ENCODE measurements at places on chromosomes 13 and 19. TPM values are rescaled to one million over a fixed set of nuclear protein-coding genes. Genes with fewer than 3 reads are reported as not detected.

CAMSAP3 gene
- total RNA-seq: 1.3 TPM

SIGLEC12 gene
- total RNA-seq: 0.99 TPM

DNA sequence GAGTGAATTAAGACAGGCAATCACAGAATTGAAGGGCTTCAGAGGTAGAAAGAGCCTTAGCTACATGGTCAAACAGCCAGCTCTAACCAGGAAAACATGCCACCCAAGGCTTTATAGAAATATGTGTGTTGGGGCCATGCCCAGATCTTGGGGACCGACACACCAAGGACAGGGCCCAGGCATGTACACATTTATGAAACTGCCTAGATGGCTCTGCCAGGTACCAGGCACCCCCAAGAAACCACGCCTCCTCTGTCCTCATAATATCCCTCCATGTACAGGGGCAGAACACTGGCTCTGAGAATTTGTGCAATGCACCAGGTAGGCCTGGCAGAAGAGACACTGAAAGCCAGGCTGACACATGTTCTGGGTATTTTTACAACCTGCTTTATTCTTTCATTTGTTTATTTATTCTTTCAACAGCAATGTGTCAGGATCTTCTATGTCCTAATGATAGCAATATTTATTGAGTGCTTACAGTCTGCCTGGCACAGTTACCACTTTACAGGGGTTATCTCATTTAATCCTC is 137.9 kb upstream of the LSM14A start:
- no peak for DNase-seq

DNA sequence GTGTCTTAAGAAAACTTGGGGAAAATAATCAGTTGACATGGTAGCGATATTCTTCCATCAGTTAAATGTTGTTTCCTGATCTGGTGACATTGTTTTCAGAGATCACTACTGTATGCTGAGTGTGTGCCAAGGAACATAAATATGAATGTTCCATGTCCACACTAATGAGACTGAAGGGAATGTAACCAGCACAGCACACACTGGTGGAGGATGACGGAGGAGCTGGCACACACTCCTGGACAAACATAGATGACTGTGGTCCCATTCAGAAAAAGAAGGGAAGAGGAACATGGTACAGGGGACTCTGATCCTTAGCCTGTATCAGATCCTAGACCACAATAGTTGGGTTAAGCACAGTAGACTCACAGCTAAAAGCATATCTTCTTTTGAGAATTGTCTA is 574.8 kb downstream of the MYO16 start:
- no peak for DNase-seq

KRTDAP gene
- total RNA-seq: 7.9 TPM

PMIS2 gene
- not detected for total RNA-seq

GRCh38 chr13:80821466-80821865 is 480.5 kb upstream of the SPRY2 start:
- no peak for DNase-seq

DNA sequence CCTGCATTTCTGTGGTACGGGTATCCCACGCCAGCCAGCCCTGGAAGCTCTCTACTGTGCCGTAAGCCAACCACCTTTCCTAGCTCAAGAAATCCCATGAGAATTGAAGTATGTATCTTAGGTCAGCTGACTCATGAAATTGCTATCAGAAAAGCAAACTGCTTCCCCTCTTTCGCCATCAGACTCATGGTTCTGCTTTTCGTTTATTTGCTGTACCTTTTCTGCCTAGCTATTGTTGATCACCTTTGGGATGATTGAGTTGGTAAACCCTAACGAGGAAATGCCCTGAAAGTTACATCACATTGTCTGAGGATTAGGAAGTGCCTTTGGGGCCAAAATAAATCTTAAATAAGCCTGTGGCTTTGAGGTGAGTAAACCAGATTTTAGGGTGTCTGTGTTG is at the start of gene ADGRE3:
Gene ADGRE3, minus strand, starts transcription at position 81 of the 400 bp plus-strand sequence. Its CDS starts 74 bp downstream, at position 7.
- no peak for DNase-seq

DNA sequence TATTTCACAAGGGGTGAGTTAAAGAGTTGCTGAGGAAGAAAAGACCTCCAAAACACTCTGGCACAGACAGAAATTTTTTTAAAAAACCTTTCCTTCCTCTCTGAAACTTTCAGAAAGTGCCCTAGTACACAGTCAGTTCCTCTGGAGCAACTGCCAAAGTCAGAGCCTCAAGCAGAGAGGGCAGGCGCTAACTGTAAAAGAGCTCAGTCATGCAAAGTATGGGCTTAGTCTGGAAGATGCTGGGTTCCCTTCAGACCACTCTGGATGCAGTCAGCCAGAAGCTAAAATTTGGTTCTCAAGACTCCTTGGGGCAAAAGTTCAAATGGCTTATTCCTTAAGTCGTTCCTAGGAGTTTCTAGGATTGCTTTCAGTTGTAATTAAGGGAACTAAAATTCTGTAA is 671.6 kb downstream of the PCDH9 start:
- no peak for DNase-seq

DNA sequence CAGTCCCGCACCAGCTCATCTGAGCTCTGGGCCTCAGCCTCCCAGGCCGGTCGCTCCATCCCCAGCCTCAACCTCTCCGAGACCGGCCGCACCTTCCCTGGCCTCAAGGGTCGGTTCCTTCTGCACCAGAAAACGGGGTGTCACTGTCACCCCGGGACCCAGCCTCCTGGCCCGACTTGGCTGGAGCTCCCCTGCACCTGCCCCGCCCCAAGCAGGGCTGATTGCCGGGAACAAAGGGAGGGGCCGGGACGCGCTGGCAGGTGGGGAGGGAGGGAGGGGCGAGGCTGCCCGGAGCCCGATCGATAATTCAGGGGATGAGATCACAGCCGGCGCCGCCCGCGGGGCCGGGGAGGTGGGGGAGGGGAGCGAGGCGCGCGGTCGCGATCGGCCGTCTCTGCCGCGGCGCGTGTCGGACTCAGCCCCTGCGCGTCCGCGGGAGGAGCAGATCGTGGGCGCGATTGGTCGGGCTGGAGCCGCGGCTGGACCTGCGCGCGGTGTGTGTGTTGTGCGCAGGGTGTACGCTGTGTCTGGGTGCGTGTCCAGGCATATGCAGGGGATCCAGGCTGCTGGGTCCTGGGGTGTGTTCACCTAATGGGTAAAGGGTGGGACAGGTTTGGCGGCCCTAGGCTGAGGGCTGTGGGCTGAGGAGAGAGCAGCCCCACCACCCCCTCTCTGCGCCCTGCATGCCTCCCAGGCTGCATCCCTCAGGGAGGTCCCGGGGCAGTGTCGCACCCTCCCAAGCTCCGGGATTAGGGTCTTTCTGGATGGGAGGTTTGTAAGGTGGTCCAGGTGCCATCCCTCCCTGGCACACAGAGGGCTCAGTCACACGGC is 1.1 kb upstream of the SHC2 start:
- no peak for DNase-seq

AMH gene
- total RNA-seq: 0.61 TPM

TEX26 gene
- not detected for total RNA-seq

GARIN5A gene
- total RNA-seq: 2.9 TPM

- DNase-seq: no peak
These were observed 66.2 kb upstream of the XPO4 start for GRCh38 chr13:20968745-20969144.

GRCh38 chr13:29065142-29065541 is 245.0 kb downstream of the MTUS2 start:
- no peak for DNase-seq

CGB1 gene
- total RNA-seq: not detected

DNA sequence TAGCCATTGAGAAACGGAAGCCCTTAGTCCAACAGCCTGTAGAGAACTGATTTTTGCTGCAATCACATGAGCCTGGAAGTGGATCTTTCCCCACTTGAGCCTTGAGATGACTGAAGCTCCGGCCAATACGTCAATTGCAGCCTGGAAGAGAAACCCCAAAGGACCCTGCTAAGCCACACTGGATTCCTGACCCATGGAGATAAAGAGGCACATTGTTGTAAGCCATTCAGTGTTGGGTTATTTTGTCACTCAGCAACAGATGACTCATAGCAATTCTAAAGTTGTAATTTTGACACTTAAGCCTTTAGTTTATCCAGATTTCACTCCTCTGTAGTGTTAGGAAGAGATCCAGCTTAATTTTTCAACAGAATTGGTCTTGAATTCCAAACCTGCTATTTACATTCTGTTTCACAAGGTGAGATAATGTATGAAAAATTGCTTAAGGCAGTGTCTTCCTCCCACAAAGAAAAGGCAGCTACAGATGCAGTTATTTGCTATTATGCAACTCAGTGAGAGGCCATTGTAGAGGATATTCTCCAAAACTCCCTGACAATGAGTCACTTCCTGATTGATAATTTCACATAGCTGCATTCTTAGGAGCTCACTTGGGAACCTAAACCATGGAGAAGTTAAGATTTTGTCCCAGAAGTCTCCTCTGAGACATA is 59.4 kb upstream of the TSHZ3 start:
- DNase-seq: no peak

DNA sequence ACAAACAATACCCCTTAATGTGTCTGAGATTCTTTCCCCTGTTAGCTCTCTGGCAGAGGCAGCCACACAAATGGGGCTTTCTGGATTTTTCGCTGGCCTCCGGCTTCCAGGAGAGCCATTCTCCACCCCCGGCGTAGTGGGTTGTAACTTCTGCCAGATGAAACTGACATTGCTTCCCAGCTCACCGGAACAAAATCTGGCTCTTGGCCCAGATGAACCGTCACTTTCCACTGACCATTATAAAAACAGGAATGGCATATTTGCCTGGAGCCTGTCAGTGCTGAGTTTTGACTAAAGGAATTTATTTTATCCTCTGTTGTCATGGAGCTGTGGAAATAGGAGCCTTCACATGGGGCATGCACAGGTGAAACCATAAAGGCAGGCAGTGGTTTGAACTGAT is 120.6 kb upstream of the GPR12 start:
- DNase-seq: no peak

DNA sequence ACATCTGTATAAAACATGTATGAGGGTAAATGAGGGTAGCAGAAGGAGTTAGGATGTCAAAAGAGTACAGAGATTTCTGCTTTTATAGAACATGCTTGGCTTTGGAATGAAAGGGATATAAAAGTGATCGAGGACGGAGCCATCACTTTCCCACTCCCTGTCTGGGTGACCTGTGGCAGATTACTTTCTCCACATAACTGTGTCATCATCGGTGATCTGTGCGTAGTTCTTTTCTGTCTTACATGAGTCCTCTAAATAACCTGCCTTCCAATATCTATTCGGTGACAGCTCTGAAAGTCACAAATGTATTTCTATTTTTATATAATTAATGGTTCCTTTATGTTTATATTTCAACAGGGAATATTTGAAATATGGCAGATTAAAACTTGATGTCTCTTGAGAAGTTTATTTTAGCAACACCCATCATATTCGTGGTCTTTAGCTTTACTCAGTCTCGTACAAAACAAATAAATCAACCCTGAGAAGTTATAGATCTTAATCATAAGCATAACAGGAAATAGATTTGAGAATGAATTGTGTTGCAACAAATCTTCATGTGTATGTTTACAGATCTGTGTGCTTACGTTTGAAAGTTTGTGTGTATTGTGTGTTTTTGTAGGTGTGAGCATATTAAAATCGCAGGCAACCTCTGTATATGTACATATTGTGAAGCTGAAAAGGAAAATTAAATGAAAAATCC is 1094.3 kb downstream of the EFNB2 start:
- no peak for DNase-seq

DNA sequence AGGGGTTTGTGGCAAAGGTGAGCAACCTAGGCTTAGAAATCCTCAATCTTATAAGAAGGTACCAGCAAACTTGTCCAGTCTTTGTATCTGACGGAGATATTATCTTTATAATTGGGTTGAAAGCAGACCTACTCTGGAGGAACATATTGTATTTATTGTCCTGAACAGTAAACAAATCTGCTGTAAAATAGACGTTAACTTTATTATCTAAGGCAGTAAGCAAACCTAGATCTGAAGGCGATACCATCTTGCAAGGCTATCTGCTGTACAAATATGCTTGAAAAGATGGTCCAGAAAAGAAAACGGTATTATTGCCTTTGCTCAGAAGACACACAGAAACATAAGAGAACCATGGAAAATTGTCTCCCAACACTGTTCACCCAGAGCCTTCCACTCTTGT is 3.8 kb upstream of the KLK2 start:
- DNase-seq: no peak

DNA sequence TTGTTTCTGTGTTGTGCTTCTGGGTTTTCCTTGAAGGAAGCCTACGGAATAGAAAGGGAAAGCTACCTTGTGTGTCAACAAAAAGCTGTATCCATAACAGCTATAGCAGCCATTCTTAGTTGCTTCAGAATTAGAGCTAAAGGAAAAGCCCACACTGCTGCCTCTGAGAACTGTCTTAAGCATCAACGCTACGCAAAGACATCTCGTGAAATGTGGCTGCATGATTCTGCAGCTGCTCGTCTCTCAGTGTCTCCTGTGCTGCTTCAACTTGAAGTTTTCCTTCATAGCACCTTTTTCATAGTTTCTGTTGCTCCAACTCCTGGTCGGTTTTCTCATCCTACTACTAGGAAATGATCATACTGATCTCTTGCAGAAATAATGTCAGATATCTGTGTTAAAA is 140.9 kb upstream of the MAB21L1 start:
- DNase-seq: no peak

- DNase-seq: no peak
These were observed 733.7 kb upstream of the ATXN8OS start for GRCh38 chr13:69373747-69374425.

PEG3 gene
- 2.5 TPM for total RNA-seq

ELANE gene
- total RNA-seq: 7.7 TPM

DNA sequence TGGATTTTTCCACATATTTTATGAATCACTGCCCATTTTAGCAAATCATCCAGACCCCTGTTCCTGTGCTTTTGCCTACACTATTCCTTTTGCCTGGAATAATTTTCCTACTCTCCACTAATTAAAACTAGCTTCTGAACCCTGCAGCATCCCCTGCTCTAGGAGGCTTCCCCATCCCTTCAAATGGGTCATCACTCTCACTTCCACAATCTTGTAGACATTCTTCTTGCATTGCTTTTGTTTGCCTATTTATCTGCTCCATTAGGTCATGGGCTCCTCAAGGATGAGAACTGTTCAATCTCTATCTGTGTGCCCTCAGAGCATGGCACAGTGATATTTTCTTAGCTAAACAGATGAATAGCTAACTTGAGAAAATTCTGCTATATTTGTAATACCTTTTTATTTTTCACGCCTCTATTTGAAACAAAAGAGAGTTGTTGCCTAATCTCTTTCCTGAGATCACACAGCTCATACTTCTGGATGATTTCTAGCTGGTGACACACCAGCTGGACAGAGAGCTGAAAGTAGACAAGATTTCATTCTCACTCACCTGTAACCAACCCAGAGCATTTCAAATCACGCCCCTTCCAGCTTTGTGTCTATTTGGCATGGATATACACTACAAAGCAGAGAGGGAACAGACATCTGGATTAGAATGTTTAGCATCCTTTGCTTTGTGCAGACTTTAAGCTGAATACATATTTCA is 466.0 kb downstream of the FOXO1 start:
- DNase-seq: no peak

GRCh38 chr13:71464686-71465085 is 402.3 kb downstream of the DACH1 start:
- no peak for DNase-seq

DNA sequence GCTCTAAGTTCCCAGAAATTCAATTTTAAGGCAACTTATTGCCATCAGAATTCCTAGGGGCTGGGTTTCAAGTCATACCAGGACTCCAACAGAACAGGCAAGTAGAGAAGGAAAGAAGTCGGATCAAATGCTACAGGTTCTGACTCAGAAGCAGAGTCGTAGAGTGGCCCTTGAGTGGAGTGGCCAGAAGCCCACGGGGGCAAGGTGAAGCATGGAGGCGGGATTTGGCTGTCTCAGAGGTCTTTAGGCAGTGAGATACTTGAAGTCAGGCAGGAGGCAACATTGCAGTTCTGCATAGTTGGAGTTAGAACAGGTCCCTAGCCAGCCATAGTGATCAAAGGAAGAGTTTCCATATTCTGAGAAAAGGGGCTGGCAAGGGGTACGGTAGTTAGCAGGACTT is 111.6 kb downstream of the NHLRC3 start:
- DNase-seq: no peak

GRCh38 chr13:73496711-73497110 is 437.9 kb downstream of the KLF5 start:
- DNase-seq: no peak

Measured in thymus (tissue), 14 donors.